ENCODE measurements at places on chromosomes 1 and 21.

DNA sequence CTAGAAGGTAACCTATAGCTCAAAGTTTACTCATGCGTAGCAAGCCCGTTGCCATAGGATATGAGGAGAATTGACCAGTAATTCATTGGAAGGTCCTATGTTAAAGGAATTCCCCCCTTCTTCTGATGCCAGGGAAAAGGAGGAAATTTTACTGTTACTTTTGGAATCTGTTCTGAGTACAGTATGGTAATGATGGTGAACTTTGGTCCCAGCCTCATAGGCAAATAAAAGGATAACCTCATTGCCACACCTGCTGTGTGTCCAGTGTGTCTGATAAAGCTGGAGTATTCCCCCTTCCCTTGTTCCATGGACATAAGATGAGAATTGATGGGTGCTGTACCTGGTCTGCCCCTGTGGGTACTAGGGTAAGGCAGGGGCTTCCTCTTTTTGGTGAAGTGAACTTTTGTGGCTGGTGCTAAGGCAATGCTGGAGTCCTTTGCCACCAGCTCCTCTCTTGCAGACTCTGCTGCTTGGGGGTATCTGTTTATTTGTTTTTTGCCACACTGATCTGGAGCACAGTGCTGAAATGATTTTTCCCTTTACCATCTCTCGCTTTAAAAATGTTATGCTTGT is 22.2 kb downstream of the MPZ start:
- no peak for DNase-seq

DNA sequence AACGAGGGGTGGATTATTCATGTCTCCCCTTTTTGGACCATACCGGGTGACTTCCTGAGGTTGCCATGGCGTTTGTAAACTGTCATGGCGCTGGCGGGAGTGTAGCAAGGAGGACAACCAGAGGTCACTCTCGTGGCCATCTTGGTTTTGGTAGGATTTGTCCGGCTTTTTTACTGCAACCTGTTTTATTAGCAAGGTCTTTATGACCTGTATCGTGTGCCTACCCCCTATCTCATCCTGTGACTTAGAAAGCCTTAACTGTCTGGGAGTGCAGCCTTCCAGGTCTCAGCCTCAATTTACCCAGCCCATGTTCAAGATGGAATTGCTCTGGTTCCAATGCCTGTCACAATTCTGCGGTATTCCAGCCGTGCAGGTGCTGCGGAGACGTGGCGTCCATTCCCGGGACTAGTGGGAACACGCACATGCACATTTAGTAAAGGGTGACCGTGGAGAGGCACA is 40.2 kb upstream of the ZNF496 start:
- DNase-seq: no peak

DNA sequence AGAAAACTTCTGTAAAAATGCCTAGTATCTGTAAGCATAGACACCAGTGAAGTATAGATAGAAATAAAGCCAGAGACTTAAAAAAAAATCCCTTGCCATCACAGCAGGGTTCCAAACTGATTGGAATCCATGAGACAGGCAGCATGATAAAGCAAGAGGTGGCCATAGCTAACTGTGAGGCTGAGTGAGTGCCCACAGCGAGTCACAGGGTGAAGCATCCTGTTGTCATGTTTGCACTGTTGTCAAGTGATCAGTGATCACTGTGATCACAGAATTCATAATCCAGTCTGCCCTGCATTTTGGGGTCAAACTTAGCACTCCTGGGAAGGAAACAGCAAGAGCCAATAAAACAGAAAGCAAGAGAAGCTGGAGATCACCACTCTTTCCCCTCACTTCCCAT is 33.3 kb downstream of the LRRC8B start:
- no peak for DNase-seq

GRCh38 chr1:55413286-55413685 is 198.1 kb upstream of the USP24 start:
- DNase-seq: no peak

DNA sequence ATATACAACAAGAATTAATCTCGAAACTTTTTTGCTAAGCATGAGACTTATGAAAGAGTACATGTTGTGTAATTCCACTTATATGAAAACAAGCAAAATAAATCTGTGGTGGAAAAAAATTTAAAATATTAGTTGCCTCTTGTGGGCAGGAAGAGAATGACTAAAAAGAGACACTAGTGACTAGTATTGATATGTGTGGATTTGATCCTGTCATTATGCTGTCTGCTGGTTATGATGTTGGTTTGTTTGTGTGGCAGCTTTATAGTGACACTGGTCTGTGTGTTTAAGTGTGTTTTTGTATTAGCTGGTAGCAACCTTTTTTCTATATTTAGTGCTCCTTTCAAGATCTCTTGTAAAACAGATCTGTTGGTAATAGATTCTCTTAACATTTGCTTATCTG is 267.8 kb upstream of the NRIP1 start:
- no peak for DNase-seq

DNA sequence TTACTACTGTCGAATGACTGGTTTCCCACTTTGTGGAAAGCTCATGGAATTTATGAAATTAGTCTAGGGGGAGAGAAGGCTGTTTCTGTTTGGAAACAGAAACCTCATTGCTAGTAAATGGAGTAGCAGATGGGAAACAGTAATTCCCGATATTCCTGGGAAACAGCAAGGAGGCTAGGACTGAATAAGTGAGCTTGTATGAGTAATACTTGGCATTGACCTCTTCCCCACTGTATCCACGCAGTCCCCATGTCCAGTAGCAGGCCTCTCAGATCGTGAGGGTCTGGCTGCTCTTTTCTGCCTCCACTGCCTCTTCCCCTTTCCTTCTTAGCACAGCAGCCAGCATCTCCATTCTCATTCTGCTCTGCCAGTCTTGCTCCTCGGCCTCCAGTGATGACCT is 75.5 kb downstream of the PRDM2 start:
- no peak for DNase-seq

Data from stimulated activated CD8-positive, alpha-beta memory T cell treated with anti-CD3 and anti-CD28 coated beads, Interleukin-7, amount 100 ng/mL, for 4 hours (primary cell).